Kidney tubule cell (primary cell): ENCODE measurements at places on chromosomes 2 and 18.

DNA sequence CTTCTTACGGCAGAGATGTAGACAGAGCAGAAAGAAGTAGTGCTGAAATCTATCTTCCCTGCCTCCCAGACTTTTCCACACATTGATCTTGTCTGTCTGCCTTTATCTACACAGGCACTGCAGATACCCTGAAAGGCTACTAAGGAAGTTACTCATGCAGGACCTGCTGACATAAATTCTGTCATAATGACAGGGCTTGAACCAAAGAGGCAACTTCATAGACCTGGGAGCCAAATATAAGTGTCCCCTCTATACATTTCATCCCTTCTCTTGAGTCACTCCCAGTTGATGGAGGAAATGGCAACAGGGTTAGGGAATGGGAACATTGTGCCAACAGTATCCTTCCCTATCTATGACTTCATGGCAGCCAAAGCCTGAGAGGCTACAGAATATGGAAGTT, 157.5 kb downstream of the TNS1 start:
- no peak for DNase-seq

DNA sequence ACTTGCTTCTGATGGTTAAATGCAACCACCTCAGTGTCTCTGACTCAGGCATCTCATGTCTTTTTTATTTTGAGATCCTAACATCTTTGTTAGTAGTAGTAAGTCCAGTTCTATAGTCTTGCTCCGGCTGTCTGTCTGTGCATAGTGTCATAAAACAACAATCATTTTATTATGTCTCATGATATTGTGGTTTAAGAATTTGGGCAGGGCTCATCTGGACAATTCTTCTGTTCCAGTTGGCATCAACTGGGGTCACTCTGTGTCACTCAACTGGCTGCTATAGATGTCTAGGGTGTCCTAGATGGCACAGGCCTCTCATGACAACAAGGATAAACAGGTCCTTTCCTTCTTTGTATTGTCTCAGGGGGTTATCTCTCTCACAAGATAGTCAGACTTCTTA, 299.6 kb upstream of the ZNF521 start:
- DNase-seq, result no peak

- DNase-seq, result no peak
These were observed 81.5 kb upstream of the EML6 start for GRCh38 chr2:54641988-54642387.

DNA sequence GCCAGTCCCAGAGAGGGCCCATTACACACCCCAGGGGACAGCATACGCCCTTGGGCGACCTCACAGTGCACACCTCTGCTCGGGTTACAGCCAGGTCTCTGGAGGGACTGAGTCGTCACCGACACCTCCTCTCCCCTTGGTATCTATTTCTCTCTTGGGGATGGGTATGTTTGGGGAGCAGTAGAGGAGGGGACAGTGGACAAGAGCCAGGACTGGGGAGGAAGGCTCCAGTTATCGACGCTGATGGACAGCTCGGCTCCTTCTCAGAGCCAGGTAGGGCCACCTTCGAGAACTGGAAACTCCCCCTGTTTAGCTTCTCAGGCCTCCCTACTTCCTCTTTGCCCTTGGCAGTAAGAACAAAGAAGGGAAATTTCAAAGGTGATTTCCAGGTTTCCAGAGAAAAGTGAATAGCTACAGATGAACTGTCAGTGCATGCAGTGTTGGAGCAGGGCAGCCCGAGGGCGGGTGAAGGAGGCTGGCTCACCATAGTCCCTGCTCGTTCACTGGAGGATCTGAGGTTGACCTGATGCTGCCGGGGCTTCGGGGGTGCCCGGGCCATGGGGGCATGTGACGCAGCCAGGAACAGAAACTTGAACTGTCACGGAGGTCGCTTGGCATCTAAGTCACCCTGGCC, 4.4 kb upstream of the SEMA4C start:
- DNase-seq, result peak; percentile 53

DNA sequence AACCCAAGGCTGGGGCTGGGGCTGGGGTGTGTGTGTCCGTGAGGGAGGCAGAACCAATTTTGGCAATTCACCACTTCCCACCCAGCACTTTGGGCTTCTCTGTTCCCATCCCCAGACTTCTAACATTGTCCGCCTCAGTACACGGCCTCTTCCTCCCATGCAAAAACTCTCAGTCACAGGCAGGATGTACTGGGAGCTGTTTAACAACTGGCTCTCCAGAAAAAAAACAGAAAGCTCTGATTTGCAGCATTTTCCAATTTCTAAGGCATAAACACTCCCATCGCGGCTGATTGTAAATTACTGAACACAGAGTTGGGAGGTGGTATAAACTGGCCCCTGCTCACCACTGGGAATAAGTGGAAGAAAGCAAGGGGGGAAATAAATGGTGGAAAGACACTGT, 73.1 kb upstream of the MAP4K3 start:
- no peak for DNase-seq

DNA sequence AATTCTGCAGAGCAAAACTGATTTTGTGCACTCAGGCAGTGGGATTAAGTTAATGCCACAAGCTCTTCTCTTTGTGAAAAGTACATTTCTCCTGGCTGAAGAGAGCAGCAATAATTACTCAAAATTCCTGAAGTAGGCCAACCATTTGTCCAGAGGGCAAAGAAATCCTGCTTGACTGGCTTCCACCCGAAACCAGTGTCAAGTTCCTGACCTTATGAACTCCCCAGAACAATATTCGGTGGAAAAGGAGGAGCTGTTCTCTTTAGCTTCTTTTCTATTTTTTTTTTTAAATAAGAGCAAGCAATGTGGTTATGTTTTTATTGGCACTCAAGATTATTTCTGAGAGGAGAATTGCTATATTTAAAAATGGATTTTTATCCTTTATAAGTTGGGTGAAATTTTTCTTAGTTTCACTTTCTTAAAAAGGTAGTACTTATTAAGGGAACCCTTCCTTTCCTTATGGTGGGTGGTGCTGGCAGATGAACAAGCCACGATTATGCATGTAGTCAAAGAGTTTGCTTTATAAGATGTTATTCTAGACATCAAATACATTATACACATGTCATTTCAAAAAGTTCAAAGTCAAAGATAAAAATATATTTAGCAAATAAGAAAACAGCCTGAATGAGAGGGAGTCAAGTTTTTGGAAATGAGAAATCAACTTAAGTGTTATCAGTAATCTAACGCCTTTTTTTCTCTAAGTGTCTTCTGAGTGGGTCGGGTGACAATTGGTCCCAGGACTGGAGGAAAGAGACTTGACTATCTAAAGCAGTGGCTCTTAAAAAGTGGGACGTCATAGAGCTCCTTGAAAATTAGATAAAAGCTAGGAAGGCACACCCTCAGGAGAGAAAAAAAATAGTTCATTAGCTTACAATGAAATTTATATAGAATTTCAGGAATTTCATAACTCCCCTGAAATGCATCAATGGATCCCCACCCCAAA, 194.5 kb downstream of the IKZF2 start:
- peak; percentile 22 for DNase-seq

- no peak for DNase-seq
These were observed 183.1 kb upstream of the DDX18 start for GRCh38 chr2:117631152-117631945.
